ENCODE measurements at places on chromosomes 2 and 18.

- no peak for DNase-seq
These were observed 22.7 kb downstream of the USP34 start for GRCh38 chr2:61448229-61448628.

DNA sequence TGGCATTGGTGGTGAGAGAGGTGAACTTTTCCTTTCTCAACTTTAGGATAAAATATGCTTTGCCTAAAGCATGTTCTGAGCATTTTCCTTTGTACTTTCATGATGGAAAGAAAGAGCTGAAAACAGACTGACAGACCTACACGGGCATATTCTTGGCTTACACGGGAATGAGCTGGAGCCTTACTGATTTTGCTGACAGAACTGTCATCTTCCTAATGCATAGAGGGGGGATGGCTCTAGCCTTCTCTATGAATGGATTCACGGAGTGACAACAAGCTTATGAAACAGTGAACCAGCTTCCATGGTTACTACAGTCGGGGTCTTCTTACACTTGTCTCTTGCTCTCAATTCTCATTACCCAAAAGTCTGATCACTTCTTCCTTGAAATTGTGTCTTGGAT is 32.2 kb downstream of the FSHR start:
- no peak for DNase-seq

- DNase-seq, result no peak
These were observed 27.0 kb downstream of the LDLRAD4 start for GRCh38 chr18:13245481-13246000.

DNA sequence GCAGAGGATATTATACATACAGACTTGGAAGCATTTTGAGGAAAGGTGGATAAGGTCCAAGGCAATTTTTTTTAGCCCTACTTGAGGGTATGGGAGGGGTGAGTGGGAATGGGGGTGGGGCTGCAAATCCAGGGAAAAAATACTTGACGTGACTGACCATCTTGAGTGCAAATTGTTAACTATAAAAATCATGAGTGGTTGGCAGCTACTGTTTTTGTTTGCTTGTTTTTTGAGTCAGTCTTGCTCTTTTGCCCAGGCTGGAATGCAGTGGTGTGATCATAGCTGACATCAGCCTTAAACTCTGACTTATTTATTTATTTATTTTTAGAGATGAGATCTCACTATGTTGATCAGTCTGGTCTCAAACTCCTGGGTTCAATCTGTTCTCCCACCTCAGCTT is 458.8 kb downstream of the PIK3C3 start:
- peak; percentile 32 for DNase-seq

GRCh38 chr18:22200611-22201225 is 31.3 kb downstream of the GATA6 start:
- DNase-seq, result no peak

DNA sequence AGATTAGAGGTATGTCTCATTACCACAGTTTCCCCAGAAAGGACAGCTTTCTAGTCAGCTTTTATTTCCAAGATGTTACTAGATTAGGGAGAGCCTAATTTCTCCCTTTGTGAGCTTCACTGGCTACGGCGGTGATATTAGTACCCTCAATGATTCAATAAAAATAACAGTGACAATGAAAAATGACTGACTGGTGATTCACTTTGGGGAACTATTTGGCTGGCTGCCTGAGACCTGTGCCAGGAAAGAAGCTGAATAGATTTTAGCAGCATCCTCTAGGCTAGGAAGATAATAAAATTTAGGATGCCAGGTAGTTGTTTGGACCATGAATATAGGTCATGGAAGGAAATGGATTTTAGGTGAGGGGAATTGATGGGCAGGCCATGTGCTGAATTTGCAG is 178.7 kb downstream of the FMNL2 start:
- peak; percentile 71 for DNase-seq

DNA sequence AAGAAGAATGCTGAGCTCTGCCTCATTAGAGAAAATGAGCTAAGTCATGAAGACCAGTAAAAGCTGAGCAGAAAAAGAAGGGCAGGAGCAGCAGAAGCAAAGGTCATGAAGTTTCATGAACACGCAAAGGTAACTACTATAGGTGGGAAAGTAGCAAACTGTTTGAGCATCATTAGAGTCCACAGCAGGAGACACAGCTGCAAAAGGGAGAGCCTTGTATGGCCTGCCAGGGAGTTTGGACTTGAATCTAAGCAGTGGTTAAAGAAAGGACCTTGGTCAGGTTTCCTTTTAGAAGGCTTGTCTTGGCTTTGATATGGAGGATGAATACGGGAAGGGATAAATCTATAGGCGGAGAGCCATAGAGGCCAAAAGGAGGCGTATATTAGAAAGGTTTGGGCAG is 34.0 kb downstream of the DAPL1 start:
- no peak for DNase-seq

DNA sequence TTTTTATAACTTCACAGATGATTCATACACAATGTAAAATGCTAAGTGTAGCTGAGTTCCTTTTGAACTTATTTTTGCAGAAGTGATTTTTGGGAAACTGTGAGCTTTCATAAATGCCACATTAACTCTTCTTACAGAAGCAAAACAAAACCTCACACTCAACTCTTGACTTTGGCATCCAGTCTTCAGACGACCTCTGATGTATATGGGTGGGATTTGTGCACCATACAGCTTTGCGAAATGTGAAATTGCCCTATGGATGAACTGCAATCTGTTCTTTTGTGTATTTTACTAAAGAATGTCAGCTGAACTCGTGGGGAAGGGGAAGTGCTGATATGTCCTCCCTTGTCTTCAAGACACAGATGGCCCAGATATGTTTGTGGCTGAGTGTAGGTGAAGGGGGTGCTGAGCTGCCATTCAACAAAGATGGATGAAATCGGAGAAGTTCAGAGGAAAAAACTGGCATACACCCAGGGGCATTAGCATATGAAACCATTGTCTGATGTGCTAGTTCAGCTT is 218.3 kb downstream of the PTGR3 start:
- peak; percentile 31 for DNase-seq

- DNase-seq, result no peak
These were observed 147.0 kb upstream of the ID2 start for GRCh38 chr2:8534729-8535468.

- no peak for DNase-seq
These were observed 250.2 kb upstream of the REG3G start for GRCh38 chr2:78775291-78775690.

- DNase-seq, result no peak
These were observed 151.8 kb upstream of the PTPRM start for GRCh38 chr18:7415081-7415894.

DNA sequence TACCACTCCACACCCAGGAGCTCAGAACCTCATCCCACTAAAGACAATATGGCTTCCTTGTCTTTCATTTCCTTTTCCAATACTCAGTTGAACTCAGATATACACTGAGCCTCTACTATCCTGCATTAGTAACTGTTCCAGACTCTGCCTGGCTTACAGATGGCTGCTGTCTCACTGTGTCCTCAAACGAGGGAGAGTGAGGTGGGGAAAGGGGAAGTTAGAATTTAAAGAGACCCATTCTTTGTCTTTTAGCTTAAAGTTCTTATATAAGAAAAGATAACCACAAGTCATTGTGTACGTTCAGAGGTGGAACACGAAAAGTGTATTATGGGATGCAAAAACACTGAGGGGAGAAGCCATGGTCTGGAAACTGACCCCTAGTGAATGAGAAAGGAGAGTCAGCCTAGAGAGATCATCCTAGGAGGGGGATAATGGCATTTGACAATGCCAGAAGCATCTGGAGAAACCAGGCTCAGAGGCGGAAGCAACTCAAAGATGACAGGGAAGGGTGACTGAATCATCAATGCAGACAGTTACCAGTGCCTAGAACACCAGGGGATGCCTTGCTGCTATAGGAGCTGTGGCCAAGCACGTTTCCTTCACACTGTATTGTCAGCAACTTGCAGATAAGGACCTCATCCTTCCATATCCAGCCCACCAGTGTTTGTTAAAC is 170.7 kb downstream of the CYRIA start:
- DNase-seq, result no peak

GRCh38 chr18:55235094-55235461 is 275.8 kb upstream of the CCDC68 start:
- no peak for DNase-seq

GRCh38 chr2:12430407-12431133 is 286.2 kb upstream of the TRIB2 start:
- no peak for DNase-seq

GRCh38 chr18:79216176-79216575 is 147.0 kb downstream of the ATP9B start:
- DNase-seq, result no peak

- DNase-seq, result no peak
These were observed 66.4 kb upstream of the TANC1 start for GRCh38 chr2:158902005-158902398.

- no peak for DNase-seq
These were observed 252.6 kb downstream of the EXOC6B start for GRCh38 chr2:72573232-72573631.

- no peak for DNase-seq
These were observed 254.3 kb downstream of the LRRTM1 start for GRCh38 chr2:80050246-80050645.

GRCh38 chr2:100260712-100261620 is 61.3 kb downstream of the LONRF2 start:
- DNase-seq, result no peak

DNA sequence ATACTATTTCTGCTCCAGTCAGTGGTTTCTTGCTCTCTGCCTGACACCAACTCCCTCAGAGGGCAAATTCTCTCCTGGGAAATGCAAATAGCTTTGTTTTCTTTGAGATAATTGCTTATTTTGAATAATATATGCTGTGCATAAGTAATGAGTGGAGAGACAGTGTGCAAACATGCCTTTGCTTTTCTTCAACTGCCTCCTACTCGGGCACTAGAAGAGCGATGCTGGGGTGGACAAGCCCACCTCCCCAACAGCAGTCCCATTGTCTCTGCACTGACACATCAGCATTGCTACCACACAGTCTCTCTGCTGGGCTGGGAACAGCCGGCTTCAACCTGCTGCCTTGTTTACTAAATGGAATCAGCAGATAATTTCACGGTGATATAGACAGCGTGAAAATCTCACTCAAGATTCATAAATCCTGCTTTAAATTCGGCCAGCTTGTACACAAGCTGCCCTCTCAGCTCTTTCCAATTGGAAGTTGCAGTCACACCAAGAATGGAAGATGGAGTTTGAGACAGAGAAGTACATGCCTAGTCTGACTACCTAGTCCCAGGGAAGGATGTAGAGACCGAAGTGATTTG is 694.5 kb downstream of the TDRD15 start:
- DNase-seq, result no peak

DNA sequence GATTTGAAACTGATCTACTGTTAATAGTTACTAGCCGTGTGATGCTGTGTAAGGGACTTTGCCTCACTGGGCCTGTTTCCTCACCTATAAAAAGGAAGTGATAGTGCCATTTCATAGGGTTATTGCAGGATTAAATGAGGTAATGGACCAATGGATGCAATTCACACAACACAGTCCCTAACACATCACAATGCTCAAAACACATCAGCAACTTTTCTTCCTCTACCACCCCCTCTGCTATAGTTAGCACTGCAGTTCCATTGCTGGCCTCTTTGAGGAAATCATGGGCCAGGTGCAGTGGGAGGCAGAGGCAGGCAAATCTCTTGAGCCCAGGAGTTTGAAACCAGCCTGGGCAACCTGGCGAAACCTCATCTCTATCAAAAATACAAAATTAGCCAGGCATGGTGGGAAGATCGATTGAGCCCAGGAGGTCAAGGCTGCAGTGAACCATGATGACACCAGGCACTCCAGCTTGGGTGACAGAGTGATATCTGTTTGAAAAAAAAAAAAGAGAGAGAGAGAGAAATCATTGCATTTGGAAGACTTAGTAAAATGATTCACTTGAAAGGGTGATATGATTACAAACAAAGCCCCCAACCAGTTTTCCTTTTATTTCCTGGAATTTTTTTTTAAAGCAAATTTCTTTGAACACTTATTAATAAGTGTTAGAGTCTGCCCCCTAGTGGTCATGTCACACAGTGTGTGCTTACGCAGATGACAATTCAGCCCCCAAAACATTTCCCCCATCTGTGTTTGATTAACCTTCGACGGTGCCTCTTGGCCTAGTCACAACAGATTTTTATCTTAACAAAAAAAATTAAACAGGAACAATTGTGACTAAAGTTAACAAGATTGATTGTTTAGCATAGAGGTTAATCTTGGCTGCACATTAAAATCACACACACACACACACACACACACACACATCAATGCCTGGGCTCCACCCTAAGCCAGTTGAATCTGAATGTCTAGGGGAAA is 88.6 kb upstream of the BCL11A start:
- DNase-seq, result peak; percentile 19

DNA sequence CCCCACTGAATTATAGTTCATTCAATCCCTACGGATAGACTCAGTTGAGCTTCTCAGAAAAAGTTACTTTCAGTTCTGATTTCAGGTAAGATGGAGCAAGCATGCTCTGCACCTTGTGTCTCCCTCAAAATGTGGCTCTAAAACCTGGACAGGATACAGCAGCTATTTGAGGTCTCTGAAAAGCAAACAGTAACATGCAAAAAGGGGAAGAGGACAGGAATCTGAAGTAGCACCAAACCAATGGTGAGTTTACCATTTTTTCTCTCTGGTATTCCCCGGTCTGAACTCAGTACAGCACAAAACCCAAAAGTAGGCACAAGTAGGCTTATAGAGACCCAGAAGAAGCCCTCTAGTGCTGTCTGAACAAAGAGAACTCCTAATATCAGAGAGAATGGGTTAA is 34.1 kb downstream of the LANCL1 start:
- DNase-seq, result no peak
